ENCODE measurements at places on chromosomes 6 and 20.
A peak's percentile ranks its signal among the peaks of the same experiment; 100 is the strongest.

- DNase-seq = no peak
These were observed 9.3 kb downstream of the PSMA7 start for GRCh38 chr20:62133864-62134263.

DNA sequence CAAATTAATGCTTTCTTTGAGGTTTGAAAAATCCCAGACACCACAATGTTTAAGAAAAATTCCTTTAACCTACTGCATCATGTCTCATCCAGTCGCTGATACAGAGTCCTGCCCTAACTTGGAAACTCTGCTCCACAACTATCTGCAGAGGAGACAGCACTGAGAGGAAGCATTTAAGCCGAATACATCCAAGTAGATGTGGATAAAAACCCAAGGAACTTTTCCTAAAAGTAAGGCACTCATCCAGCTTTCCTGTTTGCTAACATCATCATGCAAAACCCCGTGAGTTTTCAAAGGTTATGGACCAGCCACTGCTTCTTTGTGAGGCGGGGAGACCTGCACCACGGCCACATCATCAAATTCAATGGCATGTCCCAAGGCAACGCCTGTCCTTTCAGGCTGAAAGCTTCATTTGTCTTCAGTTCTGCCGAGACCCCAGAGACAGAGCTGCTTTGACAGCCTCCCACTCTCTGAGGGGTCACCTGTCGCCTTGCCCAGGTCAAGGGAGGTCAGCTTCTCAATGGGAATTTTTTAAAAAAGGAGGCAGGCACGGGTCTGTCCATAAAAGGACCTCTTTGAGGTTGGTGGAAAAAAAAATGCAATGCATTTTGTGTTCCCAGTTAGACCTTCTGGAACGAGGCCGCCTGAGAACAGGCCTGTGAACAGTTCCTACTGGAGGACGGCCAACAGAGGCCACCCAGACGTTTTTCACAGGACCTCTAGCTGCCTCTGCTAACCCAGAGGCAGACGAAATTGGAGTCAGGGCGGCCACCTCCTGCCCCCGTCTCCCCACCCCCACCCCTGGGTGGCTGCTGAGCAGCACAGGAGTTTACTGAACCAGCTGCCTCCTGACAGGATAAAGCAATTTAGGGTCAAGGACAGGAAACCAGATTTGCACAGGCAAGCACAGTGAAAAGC, 142.5 kb upstream of the HDDC2 start:
- no peak for DNase-seq

- peak; percentile 90 for DNase-seq
These were observed 7.2 kb downstream of the ADGRF1 start for GRCh38 chr6:47034926-47035325.

GRCh38 chr6:27806981-27807440, 105.2 kb downstream of the OR2B2 start:
- peak; percentile 40 for DNase-seq

DNA sequence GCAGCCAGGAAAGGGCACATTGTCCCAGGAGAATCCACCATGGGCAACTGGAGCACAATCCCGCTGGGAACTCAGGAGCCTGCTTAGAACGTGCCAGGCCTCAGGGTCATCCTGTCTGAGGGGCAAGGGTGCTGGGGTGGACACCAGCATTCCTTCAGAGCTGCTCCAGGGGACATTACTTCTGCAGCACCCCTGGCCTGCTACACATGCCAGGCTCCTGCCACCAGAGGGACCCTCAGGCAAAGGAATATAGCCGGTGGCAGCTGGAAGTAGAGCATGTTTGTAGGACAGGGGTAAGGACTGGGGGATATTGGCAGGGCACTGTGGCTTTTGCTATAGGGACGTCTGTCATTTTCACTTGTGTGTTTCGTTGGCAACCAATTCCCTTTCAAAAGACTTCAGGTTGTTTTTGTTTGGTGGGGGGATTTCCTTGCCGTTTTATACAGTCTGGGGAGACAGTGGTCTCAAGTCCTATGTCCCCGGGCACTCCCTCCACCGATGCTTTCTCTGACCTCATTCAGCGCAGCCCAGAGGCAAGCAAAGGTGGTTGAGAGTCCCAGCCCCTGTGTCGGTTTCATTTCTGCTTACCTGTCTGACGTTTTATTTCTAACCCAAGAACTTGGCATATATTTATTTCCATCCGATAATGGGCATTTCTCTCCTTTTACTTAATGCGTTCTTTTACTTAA, 130.8 kb downstream of the JPH2 start:
- DNase-seq = no peak

DNA sequence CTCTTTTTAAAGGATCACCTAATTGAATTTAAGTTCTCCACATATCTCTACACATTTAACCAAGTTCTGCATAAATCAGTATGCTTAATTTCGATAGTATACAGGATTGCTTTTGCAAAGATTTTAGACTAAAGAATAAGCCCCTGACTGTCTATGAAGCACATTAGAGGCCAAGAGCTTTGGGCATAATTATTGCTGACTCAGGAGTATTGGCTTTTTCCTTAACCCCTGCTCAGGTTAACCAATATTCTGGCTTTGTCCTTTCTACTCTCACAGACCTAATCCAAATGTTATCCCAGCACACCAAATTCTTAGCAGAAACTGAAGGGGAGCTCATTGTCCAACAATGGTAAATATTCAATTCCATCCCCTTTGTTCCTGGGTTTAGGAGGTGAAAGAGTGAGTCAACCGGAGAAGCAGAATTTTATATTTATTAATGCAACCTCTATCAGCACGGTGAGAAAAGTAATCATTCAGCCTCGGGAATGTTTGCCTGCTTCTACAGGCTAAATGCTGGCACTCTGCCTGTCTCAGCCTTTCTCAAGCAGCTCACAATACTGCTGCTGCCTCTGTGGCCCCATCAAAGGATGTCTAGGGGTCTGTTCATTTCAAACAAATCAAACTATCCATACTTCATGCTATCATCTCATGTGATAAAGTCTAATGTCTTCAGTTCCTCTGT, 125.0 kb downstream of the SIM1 start:
- DNase-seq = no peak

DNA sequence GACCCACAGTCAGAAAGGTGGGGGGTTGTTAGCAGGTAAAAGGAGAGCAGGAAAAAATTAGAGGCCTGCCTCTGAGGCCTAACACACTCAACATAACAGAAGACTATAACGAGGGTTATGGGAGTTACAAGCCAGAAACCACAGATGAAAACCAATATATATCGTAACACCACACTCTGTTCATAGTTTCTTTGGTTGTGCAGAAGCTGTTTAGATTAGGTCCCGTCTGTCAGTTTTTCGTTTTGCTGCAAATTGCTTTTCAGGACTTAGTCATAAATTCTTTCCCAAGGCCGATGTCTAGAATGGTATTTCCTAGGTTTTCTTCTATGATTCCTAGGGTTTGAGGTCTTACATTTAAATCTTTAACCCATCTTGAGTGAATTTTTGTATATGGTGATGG, 3.7 kb upstream of the MAP3K5 start:
- DNase-seq = no peak

- DNase-seq = no peak
These were observed 476 bp downstream of the IGF2R start for GRCh38 chr6:159969204-159969912.

GRCh38 chr6:107717781-107718180, 106.3 kb downstream of the SCML4 start:
- DNase-seq = no peak

GRCh38 chr6:36627801-36628246, 33.7 kb downstream of the SRSF3 start:
- peak; percentile 69 for DNase-seq

DNA sequence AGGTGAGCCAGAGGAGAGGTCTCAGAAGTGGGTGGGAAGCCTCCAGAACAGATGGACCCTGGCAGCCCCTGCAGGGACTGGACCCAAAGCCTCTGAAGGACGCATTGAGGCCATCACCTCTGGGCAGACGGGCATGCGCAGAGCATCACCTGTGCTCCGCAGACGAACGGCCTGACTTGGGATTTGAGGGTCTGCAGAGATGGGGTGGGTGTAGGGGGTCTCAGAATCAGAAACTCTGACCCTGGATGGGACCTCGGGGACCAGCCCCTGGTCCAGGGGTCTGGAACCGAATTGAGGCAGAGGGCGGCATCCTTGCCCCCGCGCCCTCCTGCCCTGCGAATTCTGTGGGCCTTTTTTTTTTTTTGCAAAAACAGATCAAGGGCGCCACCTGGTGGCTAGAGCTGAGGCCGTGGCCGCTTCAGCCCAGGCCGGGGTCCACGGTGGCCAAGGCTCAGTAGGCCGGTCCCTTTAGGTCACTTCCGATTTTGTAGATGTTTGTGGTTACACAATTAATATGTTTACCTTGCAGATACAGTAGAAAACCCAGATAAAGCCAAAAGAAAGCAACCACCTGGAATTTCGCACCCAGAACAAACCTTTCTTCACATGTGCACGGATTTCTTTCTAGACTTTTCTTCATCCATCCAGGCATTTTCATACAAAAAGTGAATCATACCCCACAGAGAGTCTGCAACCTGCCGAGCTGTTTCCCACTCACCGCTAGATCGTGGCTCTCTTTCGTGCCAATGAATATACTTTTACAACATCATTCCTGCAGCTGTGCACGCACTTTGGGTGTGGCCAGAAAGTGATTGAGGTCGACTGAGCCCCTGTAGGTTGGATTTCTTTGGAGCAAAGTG, 25.9 kb downstream of the ZBP1 start:
- DNase-seq = peak; percentile 9

DNA sequence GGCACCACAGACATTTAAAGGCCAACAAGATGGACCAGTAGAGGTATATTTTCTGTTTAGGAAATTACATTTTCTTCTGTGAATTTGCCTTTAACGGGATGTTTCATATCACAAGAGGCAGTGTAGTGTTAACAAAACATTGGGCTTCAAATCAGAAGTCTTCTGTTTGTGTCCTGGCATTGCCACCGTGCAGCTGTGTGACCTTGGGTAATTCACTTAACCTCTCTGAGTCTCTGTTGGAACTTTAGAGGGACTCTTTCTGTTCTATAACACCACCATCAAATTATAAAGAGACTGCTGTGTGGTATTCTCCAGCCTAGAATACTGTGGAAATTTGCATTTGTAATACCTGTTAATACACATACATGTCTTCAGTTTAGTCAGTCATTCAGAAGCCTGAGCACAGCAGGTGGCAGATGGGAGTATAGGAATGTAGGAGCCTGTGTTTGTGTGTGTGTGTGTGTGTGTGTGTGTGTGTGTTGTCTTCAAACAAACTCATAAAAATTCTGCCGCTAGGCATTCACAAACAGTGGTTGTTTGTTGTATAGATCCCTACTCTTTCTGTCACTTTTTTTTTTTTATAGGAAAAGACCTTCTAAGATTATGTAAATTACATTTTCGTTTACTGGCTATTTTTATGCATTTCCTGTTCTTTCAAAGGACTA, 22.6 kb downstream of the UST start:
- DNase-seq = no peak

- DNase-seq = no peak
These were observed 391.1 kb upstream of the HSF2 start for GRCh38 chr6:122008101-122008999.

DNA sequence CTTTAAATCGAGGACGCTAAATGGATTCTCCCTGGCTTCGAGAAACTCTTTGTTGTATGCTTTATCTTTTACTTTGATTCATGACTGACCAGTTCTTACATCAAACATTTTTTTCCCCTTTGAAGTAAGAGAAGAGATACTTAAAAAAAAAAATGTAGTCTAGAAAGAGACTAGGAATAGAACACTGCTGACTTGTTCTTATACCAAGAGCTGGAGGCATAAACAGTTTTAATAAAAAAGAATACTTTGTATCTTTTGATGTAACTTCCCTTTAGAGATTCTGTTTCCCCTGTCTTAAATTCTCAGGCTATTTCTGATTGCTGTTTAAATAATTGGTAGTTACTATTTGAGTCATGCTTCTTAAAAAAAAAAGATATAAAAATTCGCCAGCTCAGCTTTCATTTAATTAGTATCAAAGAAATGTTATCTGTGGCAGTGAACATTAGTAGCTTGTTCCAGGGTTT, 4.8 kb downstream of the ASXL1 start:
- no peak for DNase-seq

DNA sequence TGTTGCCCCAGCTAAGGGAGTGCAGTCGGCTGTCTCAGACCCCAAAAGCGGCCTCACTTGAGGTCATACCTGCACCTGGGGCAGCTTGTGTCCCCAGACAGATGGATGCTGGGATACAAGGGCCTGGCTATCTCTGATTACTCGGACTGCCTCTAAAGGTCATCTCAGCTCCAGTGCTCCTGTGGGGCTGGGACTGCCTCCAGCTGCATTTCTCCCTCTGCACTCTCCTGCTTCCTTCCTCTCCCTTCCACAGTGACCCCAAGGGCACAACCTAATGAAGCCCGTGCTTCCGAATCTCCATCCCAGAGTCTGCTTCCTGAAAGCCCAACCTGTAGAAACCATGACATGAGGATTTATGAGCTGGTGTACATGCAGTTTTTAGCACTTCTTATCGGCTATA, 22.8 kb upstream of the OCSTAMP start:
- no peak for DNase-seq

DNA sequence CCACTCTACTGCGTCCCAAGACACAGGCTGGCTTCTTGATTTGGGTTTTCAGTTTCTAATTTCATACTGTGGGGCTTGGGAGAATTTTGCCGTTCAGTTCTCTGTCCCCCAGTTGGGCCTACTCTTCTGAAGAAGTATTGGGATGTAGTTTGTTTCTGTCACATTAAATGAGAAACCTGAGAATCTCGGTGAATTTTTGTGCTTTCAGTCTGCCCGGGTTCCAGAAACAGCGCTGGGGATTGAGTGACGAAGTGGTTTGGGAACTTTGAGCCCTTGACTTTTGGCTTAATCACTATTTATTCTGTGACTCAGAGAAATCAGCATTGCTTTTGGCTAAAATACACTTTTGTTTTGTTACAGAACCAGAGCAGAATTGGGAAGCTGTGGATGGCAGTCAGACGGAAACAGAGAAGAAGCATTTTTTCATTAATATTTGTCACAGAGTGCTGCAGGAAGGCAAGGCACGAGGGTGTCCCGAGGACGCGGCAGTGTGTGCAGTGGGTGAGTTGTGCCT, 74.0 kb downstream of the IGF2R start:
- no peak for DNase-seq

- DNase-seq = no peak
These were observed 125.4 kb downstream of the HIVEP1 start for GRCh38 chr6:12137480-12137879.

GRCh38 chr6:106694343-106694742, 65.0 kb downstream of the QRSL1 start:
- DNase-seq = no peak

- DNase-seq = peak; percentile 91
These were observed 93.1 kb upstream of the SOX4 start for GRCh38 chr6:21500314-21501020.

Measured in NCI-H2029 (cell line).